ENCODE measurements at places on chromosomes 11 and 22.
A peak's percentile ranks its signal among the peaks of the same experiment; 100 is the strongest.

- DNase-seq = no peak
Measured at GRCh38 chr11:57773026-57773598, 11.5 kb downstream of the CTNND1 start.

- DNase-seq = no peak
Measured at GRCh38 chr11:36313750-36314433, 17.8 kb downstream of the PRR5L start.

DNA sequence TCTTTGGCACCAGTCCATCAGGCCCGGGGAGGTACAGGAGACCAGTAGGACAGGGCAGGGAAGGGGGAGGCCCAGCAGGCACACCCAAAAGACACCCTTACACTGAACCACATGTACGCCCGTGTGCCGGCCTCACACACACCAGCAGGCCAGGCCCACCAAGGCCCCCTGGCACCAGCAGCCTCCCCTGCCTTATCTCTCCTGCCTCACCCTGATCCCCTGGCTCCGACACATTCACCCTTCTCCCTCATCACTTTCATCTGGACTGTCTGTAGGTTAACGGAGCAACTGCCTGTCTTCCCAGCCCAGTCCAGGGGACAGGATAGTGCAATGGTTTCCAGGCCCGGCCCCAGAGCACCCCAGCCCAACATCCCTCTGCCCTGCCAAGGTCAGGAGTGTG is 4.9 kb downstream of the CDKN1C start:
- DNase-seq = no peak

GRCh38 chr11:17371614-17372013 is 16.8 kb downstream of the KCNJ11 start:
- no peak for DNase-seq

DNA sequence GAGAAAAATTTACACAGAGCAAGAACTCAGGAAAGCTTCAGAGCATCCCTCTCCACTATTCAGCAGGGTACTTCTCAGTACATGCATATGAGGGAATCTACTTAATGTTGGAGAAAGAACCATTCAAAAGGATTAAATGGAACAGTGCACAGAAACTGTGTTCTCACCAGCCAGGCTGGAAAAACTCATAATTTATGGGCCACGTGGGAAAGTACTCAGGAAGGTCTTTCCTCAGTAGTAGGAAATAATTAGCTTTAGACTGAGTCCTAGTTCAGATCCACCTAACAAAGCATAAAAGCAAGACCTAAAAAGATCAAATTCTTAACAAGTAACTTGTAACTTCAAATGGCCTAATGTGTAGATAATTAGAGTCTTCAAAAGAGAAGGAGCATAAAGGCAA is 134.0 kb downstream of the FAM76B start:
- no peak for DNase-seq

GRCh38 chr11:43516316-43516850 is 157.7 kb downstream of the TTC17 start:
- no peak for DNase-seq

DNA sequence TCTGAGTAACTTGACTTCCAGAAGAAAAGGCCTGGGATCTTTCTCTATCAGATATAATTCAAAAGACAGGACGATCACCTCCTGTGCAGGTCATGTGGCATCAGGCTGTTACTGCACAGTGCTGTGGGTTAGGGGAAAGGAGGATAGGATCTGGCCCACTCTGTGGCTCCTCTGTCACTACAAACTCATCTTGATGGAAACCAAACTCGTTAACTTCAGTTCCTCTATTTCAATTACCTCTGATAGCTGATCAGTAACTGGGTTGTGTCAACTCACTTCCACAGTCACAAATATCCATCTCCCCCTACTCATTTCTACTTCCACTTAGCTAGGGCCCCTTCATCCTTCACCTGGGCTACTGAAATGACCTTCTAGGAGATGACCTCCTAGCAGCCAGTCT is 95.2 kb downstream of the RCN1 start:
- DNase-seq = no peak

DNA sequence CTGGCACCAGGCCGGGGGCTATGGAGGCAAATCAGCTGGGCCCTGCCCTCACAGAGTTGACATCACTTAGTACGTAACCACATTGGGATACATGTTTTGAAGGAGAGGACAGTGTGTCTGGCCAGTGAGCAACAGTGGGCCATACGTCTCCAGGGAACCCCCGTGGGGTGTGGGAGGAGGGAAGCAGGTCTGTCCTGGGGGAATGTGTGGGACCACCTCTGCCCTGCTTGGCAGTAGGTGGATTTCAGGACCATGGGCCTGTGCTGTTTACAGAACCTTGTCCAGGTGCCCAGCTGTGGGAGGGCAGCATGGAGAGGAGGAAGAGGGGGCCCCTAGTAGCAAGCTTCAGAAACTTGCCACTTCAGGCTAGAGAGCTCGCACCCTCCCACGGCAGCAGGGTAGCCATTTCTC is 21.0 kb downstream of the P2RY2 start:
- DNase-seq = peak; percentile 41

DNA sequence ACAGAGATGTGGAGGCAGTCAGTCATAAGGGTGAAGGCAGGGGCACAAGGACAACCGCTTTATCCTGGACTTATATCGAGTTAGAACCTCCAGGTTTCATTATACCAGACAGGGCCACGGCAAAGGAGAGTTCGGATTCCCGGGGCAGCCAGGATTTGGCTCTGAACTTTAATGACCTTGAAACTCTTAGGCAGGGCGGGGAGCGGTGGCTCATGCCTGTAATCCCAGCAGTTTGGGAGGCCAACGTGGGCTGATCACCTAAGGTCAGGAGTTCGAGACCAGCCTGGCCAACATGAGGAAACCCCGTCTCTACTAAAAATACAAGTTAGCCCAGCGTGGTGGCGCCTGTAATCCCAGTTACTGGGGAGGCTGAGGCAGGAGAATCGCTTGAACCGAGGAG is 1.1 kb upstream of the MYRF start:
- no peak for DNase-seq

DNA sequence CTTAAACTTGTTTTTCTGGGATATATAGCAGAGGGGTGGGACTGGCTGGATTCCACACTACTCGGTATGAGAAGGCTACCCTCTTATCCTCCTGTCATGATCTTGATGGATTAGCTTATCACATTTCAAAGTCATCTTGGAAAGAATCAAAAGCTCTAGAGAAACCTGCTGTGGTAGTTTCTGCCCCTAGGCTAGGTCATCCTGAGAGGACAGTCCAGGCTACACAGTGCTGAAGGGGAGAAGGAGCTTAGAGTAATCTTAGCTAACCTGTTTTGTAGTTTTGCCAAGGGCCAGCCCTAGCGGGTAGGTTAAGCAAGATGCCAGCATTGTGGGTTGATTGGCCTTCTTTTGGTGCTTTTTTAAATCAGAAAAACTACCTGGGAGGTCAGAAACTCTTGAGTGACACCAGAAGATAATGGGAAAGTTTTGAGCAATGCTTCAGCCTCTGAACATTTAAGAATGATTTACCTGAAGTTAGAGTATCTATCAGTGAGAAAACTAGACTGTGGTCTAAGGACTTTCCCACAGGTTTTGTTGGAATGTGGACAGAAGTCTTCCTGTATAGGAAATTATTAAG is 21.3 kb downstream of the PIWIL4 start:
- DNase-seq = no peak

DNA sequence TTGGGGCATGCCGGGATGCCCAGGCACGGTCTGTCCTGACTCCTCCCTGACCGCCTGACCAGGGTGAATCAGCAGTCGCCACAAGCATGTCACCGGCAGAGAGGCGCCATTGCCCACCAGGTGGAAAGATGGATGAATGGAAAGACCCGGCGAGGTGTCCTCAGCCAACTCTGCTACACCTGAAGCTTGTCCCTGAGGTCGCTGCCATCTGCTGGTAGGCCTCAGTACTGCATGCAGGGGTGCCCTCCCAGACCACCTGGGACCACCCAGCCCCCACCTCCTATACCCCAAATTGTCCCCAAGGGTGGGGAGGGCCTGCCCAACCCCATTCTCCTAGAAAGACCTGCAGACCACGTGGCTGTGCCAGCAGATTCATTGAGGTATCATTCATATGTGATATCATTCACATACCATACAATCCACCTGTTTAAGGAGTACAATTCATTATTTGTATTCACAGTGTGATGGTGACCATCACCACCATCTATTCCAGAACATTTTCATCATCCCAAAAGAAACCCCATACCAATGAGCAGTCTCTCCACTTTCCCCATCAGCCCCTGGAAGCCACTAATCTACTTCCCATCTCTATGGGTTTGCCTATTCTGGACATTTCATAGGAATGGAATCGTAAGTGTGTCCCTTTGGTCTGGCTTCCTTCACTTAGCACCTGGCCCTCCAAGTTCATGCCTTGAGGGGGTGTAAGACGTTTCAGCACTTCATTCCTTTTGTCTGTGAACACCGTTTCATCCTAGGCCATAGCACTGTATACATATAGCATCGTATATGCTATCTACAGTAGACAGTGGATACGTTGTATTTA is 17.5 kb downstream of the FGF3 start:
- DNase-seq = no peak

- no peak for DNase-seq
Measured at GRCh38 chr11:126339073-126339862, 16.2 kb upstream of the ST3GAL4 start.

DNA sequence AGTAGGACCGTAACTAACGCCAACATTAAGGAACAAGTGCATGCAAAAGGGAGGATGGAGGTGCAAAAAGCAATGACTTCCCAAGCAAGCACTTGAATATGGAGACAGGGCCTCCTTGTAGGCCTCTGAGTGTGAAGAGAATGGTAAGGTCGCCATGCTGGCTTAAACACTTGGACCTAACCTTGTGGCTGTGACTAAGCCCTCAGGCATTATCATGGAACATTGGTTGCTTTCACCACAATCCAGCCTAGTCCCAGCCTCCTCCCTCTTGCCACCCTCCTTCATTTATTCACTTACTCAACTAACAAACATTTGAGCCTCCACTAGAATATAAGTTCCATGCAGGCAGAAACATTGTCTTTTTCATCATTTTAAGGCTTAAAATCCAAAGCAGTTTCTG is 11.9 kb upstream of the SYTL2 start:
- no peak for DNase-seq

- no peak for DNase-seq
Measured at GRCh38 chr11:76392870-76393269, 11.7 kb downstream of the GVQW3 start.

DNA sequence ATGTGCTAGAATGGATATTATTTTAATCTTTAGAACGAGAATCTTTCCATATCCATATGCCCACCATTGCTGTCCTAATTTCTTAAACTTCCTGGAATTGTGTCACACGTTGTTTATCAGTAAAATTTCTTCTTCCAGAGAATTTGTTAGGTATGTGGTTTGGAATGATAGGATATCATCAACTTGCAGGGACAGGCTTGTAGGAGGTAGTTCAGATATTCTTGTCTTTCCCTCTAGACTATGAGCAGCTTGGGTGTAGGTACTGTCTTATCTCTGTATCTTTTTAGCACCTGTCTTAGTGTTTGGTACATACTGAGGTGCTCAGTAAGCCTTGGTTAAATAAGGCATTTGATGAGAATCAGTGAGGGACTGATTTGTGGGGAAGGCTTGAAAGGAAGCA is 3.4 kb downstream of the CTNND1 start:
- DNase-seq = no peak

- DNase-seq = no peak
Measured at GRCh38 chr11:44611687-44612434, 46.4 kb downstream of the CD82 start.

DNA sequence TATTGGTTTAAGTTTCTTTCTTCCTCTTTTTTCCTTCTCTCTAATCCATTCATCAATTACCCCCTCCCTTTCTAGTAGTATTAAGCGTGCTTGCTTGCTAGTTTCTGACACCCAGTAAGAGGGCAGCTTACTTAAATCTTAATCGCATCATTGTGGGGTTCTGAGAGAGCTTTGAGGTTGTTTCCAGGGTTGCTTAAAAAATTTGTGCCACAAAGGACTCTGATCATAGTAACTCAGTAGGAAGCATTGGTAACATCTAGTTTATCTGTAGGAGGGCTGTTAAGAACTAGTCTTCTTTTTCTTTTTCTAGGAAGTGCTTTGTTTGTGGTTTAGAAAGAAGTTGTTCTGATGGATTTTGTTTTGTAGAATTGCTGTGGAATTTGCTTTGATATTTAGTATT is 45.3 kb downstream of the TMEM135 start:
- DNase-seq = no peak

- DNase-seq = no peak
Measured at GRCh38 chr11:36350137-36350513, 54.0 kb downstream of the PRR5L start.

DNA sequence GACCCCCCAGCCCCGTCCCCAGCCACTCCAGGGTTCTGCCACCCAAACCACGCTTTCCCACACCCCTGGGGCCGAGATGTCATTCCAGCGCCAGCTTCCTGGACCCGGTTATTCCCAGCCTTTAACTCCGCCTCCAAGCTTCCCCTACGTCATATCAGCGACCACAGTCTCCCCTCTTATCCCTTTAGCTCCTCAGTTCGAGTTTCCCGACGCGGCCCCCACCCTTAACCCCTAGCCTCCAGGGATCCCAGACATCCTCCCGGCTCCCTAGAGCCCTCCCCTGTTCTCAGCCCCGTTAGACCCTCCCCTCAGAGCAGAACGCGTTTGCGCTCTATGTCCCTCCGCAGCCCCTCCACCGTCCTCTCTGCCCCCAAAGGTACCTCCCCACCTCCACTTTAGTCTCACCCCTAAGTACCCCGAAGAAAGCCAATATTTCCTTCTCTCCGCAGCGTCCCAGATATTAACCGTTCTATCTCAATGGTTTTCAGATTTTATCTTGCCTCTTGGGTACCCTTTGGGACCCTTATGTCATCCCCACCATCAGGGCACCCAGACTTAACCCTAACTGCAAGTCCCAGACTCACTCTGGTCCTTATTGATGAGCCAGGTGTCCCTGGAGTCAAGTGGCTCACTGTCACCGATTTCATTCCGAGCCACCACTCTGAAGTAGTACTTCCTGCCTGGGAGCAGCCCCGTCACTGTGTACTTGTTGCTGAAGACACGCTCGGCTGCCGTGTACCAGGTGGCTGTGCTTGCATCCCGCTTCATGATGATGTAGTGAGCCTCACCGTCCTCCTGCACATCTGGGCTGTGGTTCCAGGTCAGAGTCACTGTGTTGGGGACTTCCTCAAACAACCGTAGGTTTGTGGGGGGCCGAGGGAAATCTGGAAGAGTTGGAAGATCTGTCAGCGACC is 8.0 kb downstream of the TMEM86A start:
- peak; percentile 60 for DNase-seq

DNA sequence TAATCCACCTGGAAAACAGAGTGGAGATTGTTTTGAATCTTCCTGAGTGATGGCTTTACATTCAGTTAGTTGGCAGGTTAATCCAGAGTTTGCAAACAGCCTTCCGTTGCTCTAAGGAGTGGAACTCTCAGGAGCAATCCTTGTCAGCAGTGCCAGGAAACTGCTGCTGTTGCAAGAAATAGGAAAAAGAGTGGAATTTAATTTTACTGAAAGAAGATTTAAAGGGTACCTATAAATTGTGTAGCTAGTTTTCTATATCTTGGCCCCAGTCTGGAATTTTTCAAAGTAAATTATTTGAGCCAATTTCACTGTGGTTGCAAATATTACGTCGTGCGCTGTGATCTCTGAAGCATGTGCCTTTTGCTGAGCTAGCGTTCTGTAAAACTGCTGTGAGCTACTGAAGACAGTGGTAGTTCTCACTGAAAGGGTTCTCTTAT is 55.5 kb upstream of the SLC5A12 start:
- DNase-seq = no peak

GRCh38 chr22:26481694-26482093 is 1.9 kb downstream of the HPS4 start:
- no peak for DNase-seq

Data from posterior cingulate gyrus (tissue), 11 donors.